Fibroblast of skin of scalp (primary cell): ENCODE measurements at places on chromosomes 11 and 22.

DNA sequence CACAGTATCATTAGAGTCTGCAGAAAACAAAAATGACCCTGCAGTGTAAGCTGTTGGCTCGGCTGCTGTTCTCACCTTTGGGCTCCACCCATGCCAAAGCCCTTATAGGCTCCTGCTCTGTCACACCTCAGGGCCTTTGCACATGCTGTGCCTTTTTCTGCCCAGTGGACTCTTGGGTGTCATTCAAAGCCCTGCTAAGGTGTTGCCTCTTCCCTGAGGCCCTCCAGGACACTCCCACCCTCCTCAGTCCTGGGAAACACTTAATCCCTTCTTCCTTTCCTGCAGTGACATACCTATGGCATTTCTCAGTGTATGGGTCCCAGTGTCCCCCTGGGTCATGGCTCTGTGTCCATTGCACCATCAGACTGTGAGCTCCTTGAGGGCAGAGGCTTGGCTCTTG, 29.1 kb upstream of the CACNG2 start:
- DNase-seq = no peak

- no peak for DNase-seq
These were observed 294.0 kb upstream of the CTSC start for GRCh38 chr11:88631497-88631896.

- DNase-seq = no peak
These were observed 24.2 kb upstream of the KCNJ11 start for GRCh38 chr11:17412488-17413180.

DNA sequence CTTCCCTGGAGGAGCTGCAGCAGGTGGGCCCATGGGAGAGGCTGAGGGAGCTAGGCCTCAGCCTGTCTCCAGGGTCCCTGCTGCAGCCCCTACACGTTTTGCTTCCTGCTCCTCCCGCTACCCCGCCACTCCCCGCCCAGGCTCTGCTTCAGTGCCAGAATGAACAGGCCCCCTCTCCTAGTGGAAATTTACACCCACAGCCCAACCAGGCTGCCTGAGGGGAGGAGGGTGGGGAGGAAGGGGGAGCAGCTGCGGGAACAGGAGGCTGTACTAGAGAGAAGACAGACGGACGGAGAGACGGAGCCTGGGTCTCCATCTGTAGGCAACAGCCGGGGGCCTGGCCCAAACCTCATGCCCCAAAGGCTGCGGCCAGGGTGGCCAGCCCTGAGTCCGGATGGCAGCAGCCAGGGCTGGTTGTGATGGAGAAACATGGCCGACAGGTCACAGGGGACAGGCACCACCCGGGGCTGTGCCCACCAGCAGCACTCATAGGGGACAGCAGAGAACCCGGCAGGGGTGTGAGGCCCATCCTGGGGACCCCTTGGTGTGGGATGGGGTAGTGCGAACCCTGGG, 20.6 kb downstream of the FLRT1 start:
- no peak for DNase-seq

DNA sequence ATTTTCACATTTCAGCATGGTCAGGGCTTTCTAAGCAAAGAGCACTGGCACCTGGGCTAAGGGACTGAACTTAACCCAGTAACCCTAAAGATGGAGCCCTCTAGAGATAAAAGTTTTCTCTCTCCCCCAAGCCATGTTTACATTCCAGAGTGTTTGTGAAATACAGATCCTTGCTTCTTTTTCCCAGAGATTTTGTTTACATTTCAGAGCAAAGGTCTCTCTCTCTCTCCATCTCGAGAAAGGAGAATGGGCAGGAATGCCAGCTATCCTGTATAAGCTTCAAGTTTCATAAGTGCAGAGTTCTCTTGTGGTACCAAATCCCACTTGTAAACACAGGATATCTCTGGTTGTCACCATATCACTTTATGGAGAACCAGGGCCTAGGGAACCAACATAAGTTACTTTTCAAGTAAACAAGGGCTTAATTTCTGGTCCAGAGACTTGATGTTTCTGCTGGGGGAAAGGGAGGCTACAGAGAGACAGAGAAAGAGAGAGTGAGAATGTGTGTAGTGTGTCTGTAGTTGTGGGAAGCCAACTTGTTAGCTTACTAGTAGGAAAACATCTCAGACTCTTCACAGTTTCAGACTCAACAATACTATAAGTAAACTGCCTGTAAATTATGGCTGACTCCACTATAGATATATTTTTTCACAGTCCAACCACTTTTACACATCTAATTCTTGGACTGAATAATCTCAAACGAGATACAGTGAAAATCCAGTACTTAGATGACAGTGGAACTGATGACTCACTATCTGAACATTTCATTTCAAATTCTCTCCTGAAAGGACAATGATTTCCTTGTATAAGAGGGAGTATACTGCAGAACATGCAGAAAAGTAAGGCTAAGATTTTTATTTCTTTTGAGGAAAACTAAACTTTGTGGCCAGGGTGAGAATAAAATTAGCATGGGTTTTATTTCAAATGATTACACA, 76.2 kb downstream of the ARHGAP32 start:
- peak; percentile 51 for DNase-seq
